ENCODE measurements at places on chromosomes 4 and X.

DNA sequence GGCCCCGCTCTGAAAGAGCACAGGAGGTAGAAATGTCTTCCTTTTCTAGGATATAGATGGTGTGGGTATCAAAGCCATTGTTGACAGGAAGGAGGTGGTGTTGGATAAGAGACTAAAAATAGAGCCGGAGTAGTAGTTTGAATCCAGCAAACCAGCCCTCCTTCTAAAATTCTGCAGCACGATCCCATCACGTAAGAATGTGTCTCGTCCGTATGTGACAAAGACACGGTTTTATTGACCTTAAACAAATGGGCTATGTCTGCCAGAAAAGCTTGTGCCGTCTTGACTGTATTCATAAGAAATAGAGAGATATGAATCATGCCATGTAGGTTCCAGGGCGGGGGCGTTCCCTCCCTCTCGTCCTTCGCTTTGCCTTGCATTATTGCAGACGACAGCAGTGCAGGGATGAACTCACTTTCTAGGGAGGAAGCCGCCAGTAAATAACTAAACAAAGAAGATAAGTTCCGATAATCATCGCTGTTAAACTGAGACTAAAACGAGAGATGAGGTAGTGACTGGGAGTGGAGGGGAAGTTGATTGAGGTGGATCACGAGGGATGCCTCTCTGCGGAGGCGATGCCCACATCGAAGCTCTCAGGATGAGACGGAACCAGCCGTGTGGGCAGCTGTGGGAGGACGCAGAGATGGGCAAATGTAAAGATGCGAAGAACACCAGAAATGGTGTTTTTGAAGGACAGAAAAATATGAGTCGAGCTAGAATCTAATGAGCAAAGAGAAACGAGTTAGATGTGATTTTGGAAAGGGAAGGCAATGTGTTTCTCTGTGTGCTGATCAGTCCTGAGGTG, 3.4 kb downstream of the TENM3 start:
- DNase-seq = no peak

- DNase-seq = no peak
These were observed 386.6 kb upstream of the AADAT start for GRCh38 chr4:170476351-170476750.

DNA sequence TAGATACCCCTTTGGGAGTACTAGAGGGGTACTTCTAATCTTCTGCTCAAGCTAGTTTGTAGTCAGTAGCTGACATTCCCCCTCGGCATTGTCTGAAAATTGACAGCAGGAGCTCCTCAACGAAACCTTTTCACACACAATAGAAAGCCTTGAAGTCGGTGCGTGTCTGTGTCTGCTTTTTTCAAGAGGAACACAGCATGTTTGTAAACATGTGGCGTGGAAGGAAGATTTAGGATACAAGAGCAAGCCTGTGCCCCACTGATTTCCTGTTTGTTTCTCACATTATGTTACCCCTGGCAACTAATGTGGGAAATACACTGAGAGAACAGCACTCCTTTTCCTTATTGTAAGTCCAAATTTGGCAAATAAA, 252.6 kb downstream of the ANKRD50 start:
- DNase-seq = no peak

GRCh38 chr4:121726642-121727268, 30.0 kb upstream of the ANXA5 start:
- peak; percentile 78 for DNase-seq

GRCh38 chr4:41957634-41958033, 22.4 kb downstream of the TMEM33 start:
- peak; percentile 83 for DNase-seq

DNA sequence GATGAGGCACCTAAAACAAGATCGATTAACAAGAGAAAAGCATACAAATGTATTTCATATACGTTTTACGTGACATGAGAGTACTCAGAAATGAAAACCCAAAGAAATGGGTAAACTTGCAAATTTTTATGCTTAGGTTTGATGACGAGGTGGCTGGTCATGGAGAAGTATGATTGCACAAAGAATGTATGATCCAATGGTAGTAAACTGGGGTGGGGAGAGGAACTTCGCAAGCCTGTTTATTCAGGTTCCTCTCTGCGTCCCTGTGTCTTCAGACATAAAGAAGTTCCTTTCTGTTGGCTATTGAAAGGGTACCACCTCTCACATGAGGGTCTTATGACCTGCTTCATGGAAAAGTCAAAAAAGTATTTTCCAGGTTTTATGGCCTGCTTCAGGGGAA, 309.2 kb downstream of the BCOR start:
- DNase-seq = no peak

DNA sequence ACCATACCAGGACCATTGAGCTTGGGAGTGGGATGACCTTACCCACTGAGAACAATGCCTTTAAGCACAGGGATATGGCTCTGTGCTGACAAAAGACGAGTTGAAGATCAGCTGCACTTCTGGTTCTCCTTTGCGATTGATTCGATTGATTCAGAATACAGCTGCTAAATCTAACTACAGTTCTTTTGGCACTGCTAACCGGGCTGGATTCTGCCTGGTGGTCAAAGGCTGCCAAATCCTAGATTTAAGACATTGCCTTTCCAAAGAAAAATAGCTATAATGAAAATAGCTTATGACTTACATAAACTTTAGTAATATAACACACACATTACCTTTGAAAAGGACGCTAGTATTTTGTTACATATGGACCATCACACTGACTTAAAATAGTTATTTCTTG, 18.3 kb downstream of the RAP2C start:
- no peak for DNase-seq

GRCh38 chr4:112560084-112560483, 44.1 kb upstream of the NEUROG2 start:
- DNase-seq = no peak

- DNase-seq = no peak
These were observed 4.9 kb upstream of the CPLX1 start for GRCh38 chr4:830601-831482.

- DNase-seq = no peak
These were observed 1.1 kb downstream of the ITGB1BP2 start for GRCh38 chrX:71302461-71303213.

GRCh38 chrX:250965-251364, 30.2 kb upstream of the PLCXD1 start:
- DNase-seq = no peak

DNA sequence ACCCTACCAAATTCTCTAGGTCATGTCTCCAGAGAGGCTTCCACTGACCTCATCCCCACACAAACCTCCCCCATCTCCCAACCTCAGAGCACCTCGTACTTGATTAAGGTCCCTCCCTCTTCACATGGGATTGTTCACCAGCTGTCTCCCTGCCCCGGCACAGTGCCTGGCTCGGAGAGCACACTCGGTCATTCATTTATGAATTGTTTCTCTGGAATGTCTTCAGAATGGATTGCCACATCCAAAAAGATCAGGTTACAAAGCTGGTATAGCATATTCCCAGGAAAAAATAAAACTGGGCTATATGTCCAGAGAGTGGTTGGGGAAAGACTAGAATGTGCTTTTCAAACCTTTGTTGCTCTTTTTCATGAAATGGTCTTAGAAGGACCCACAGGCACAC, 21.6 kb downstream of the JAKMIP1 start:
- no peak for DNase-seq

DNA sequence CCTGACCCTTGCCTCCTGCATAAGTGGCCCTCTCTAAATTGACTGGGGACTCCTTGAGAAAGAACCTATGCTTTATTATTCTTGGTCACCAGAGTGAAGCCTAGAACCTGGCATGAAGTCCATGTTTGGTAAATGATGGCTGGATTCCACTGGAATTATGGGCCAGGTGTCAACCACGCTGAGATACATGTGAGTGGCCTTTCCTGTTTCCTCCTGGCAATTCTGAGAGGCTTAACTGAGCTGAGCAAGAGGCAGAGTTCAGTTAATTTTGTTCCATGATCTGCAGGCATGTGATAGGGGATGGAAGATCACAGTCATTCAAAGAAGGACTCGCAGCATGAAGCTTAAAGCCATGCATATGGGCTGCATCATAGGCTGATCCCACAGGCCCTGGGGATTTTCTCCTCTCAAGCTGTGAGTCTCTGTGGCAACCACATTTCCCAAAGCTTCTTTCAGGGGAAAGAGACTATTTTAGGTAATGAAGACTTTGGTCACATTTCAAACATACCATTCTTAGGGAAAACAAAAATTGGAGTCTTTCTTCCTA, 69.4 kb upstream of the CLNK start:
- no peak for DNase-seq

- DNase-seq = peak; percentile 11
These were observed 182.0 kb downstream of the ARHGAP24 start for GRCh38 chr4:85656759-85657505.

- no peak for DNase-seq
These were observed 714 bp downstream of the RTL3 start for GRCh38 chrX:78658414-78658813.

DNA sequence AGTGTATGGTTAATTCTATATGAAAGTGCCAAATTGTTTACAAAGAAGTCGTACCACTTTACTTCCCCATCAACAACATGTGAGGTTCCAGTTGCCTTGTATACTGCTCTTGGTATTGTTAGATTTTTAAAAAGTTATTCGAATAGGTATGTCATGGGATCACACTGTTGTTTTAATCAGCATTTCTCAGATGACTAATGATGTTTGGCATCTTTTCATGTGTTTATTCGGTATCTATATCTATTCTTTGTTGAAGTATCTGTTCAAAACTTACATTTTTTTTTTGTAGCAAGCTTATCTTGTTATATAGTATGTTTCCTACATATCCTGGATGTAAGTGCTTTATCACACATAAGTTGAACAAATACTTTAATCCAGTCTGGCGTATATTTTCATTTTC, 99.4 kb upstream of the MAB21L2 start:
- peak; percentile 10 for DNase-seq

- DNase-seq = peak; percentile 6
These were observed 716 bp downstream of the FHIP1A start for GRCh38 chr4:151409470-151410313.

DNA sequence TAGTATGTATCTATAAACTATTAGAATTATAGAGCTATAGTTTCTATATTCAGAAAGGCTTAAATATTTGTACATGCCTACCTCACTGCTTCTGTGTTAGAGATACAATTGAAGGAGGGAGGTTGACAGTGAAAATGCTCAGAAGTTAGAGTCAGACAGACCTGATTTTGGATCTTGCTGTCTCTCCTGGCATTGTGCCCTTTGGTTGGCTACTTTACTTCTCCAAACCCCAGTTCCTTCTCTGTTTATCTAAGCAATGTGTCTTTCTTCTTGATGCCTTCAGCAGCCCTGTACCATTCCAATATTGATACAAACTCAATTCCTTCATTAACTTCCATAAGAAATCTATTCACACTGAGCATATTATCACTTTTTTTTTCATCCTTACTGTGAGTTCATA, 28.7 kb downstream of the CCNG2 start:
- no peak for DNase-seq

GRCh38 chrX:15509845-15510244, 9.2 kb downstream of the BMX start:
- DNase-seq = no peak

DNA sequence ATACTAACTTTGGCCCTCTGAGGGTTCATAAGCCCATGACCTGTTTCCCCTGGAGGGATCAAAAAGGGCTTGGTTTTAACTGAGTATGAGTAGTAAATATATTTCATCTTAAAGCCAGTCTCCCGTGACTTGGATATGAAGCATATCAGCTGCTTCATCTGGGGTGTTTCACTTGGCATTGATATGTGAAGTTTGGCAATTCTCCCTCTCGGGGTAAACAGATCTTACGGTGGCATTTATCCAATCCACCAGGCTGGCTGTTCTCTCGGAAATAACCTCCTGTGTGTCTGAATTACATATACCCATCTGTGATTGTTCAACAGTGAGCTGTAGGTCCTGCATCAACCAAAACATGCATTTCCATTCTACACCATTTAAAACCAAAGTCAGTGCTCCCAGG, 130.7 kb downstream of the ADAM29 start:
- no peak for DNase-seq

DNA sequence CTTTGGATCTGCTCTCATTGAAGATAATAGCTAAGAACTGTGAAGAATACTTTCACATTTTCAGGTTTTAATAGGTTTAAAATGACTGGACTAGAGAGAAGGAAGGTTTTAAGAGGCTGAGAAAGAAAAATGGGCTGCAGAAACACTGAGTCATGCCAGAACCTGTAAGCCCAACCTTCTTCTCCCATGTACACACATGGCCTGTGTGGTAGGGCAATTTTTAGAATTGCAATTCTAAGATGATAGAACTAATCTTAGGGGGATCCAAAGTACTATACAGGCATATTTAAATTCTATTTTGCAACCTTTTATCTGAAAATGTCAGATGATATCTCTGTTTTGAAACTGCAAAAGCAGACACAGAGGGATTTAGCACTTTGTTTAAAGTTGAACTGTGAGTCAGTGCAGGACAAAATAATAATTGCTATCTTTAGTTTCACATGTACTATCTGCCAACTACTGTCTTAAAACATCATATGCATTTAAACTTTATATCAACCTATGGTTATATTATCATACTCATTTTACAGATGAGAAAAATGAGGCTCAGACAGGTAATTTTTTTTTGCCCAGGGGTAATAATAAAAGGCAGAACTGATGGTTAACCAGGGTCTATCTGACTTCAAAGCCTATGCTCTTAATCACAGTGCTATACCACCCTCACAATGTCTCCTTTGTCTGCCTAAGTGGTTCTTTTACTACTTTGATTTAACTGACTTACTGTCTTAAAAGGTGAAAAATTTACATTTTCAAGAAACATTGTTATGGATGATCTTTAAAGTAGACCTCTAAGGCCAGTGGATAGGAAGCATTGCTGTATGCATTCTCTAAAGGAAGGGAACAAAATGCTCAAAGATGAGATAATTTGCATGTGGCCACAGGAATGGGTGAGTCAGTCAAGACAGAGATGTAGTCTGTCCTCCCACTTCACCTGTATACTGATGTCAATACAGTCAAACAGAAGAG, 4.3 kb downstream of the TMPRSS11E start:
- no peak for DNase-seq

- DNase-seq = no peak
These were observed 232.3 kb upstream of the CPEB2 start for GRCh38 chr4:14769993-14770392.

GRCh38 chr4:151905197-151905596, 144.4 kb upstream of the GATB start:
- no peak for DNase-seq

DNA sequence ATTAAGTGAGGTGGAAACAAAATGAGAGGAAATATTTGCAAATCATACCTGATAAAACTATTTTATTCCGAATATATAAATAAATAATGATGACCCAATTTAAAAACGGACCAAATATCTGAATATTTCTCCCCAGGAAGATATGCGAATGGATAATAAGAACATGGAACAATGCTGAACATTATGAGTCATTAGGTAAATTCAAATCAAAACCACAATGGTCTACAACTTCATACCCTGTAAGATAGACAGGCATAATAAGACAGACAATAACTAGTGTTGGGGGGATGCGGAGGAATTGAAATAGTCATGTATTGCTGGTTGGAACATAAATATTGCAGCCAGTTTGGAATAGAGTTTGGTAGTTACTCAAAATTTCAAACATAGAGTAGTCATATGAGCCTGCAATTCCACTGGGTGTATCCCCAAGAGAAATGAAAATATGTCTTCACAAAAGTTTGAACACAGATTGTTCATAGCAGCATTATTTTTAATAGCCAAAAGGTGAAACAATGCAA, 47.6 kb upstream of the DRP2 start:
- no peak for DNase-seq

Measured in hematopoietic multipotent progenitor cell treated with erythropoietin and hydrocortisone succinate and interleukin-3 and kit ligand, for 6 days (in vitro differentiated cells).